MM.1S (cell line): ENCODE measurements at places on chromosomes 4 and X.
A peak's percentile ranks its signal among the peaks of the same experiment; 100 is the strongest.

DNA sequence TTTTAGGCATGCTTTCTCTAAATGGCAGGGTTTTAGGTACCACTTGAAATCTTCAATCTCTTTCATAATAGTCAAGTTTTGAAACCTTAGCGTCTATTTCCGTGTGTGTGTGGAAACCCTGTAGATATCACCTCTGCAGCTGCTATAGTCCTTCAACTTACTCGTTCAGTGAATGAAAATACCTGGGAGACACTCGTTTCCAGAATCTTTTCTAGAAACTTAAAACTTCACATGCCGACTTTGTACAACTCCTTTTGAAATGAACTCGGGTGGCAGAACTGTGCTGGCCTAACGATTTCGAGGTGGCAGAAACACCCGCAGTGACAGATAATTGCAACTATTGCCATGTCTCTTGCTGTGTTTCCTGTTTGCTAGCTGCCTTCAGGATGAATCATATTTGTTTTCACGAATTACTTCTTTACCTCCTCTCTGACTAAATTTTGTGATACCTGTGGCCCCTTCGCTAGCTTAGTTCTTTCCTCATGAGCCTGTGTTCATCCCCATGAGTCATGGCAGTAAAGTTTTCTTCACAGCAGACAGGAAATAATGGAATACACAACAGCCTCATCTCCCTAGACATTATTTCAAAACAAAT lies 104.7 kb upstream of the SMIM10 start:
- no peak overlapping the region for H3K4me3 ChIP-seq
- no peak for DNase-seq
- H3K27me3 ChIP-seq, result no peaks in the 10 kb centered on the region
- no peaks in the 10 kb centered on the region for H3K4me1 ChIP-seq
- H3K27ac ChIP-seq, result no peak overlapping the region

GRCh38 chr4:176883681-176884418 lies 91.1 kb upstream of the VEGFC start:
- H3K27me3 ChIP-seq, result no peaks in the 10 kb centered on the region
- no peaks in the 10 kb centered on the region for H3K36me3 ChIP-seq
- DNase-seq, result no peak
- H3K27ac ChIP-seq, result no peak overlapping the region
- H3K4me1 ChIP-seq, result no peaks in the 10 kb centered on the region

- no peak for DNase-seq
- no peak overlapping the region for H3K4me3 ChIP-seq
- H3K4me1 ChIP-seq, result no peaks in the 10 kb centered on the region
Measured at GRCh38 chr4:79913581-79913980, 159.4 kb downstream of the ANTXR2 start.

- H3K27ac ChIP-seq, result no peak overlapping the region
- no peaks in the 10 kb centered on the region for H3K27me3 ChIP-seq
- no peak overlapping the region; the same call in 1 of the 2 replicates for H3K4me3 ChIP-seq
- DNase-seq, result peak; percentile 36
Measured at GRCh38 chr4:98673288-98673644, 14.9 kb upstream of the TSPAN5 start.

- no peaks in the 10 kb centered on the region for H3K36me3 ChIP-seq
- no peak for DNase-seq
- no peaks in the 10 kb centered on the region for H3K27me3 ChIP-seq
- no peak overlapping the region for H3K4me3 ChIP-seq
- H3K27ac ChIP-seq, result no peak overlapping the region
Measured at GRCh38 chrX:112630187-112630586, 49.6 kb downstream of the LHFPL1 start.
